ENCODE measurements at places on chromosomes 6 and 20. TPM values are rescaled to one million over a fixed set of nuclear protein-coding genes. Genes with fewer than 3 reads are reported as not detected.

Gene SLC22A3
- 0.26 TPM for total RNA-seq

- no peak for DNase-seq
Observed at GRCh38 chr6:9398071-9398766, 962.9 kb upstream of the SLC35B3 start.

- peak; percentile 42 for DNase-seq
Observed at GRCh38 chr6:140956571-140957369, 1176.0 kb upstream of the GJE1 start.

DNA sequence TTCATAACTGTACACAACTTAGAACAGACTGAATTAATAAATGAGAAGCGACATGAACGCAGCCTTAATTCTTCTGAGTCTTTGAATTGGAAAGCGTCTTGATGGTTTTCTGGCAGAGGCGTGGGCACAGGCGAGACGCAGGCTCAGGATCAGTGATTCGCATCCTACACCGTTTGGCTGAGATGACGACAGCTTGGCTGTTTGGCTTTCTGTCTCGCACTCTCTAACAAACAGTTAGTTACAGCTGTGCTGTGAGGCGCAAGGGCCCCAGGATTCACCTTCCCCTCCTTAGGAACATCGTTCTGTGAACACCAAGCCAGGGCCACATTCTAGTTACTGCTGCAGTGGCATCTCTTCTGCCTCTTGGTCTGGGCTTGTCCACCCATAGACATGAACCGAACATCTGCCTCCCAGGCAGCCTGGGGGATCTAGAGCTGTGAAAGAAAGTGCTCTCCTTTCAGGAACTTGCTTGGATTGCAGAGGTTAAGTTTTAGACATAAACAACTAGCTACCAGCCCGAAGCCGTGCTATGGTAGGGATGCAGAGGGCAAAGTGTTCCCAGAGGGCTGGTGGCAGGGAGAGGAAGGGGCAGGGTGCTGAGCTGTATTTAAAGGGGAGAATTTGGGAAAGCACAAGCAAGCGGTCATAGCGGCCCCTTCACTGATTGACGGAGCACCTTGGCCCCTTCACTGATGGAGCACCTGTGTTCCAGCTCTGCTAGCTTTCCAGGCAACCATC is 49.6 kb downstream of the TCP11 start:
- peak; percentile 6 for DNase-seq

DNA sequence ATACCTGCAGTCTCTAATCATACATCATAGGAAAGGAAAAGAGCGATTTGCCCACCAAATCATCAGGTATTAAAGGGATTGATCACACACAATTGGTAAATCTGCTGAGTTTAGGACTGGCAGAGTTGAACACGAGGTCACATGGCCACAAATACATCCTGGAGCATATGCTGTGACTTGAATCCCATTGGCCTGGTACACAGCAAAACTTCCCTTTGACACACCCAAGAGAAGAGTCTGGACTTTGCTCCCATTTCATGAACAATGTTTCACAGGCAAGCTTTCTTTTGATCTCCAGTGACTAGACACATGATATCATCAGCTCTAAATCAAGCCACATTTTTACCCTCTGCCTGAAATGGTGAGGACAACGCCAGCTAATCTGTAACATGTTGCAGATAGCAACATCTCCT is 117.9 kb downstream of the ISM1 start:
- DNase-seq: no peak

Gene FRK
- total RNA-seq: 0.33 TPM

Gene TTPAL
- total RNA-seq: 12.6 TPM

DNA sequence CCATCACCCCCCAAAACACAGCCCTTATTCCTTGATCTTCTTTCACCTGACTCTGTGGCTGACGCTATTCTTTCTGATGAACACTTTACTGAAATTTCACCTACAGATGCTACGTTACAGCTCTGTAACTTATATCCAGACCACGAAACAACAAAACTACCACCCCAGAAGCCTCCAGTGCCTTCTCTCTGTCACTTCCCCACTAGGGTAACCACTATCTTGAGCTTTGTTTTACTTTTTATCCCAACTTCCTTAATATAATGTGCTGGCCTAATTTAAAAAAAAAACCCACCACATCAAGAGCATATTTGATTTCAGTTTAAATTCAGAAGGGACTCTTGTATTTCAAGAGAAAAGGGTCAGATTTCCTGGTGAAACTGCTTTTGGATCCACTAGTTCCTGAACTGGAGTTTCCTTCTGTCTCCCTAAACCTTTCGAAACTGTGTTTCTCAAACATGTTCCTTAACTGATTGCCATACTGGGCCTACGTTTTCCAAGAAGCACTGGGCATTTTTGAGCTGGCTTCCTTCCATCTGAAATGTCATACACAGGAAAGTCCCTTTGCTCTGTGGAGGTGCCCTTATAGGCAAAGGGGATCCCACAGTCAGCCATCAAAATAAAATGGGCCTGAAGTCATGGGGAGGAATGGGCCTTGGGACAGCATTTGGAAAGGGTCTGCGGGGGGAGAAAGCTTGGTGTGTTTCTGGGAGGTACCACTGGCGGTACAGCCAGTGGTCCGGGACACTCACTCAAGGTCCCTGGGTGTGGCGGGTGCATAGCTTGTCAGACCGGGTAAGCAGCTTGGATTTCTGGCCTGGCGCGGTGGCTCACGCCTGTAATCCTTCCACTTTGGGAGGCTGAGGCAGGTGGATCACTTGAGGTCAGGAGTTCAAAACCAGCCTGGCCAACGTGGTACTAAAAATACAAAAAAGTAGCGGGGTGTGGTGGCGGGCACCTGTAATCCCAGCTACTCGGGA is 25.8 kb upstream of the RTF2 start:
- DNase-seq: no peak

DNA sequence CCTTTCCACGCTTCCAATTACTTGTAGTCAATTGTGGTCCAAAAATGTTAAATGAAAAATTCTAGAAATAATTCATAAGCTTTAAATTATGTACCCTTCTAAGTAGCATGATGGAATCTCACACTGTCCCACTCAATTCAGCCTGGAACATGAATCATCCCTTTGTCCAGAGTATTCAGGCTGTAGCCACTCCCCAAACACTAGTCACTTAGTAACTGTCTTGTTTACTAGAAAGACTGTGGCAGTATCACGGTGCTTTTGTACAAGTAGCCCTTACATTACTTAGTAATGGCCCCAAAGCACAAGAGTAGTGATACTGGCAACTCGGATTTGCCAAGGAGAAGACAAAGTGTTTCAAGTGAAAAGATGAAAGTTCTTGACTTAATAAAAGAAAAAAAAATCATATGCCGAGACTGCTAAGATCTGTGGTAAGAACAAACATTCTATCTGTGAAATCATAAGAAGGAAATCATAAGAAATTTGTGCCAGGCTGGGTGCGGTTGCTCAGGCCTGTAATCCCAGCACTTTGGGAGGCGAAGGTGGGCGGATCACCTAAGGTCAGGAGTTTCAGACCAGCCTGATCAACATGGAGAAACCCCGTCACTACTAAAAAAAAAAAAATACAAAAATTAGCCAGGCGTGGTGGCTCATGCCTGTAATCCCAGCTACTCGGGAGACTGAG is 168.5 kb upstream of the SIM1 start:
- peak; percentile 63 for DNase-seq

GRCh38 chr20:33561692-33562601 is 72.1 kb downstream of the CBFA2T2 start:
- peak; percentile 91 for DNase-seq

- DNase-seq: no peak
Observed at GRCh38 chr6:47197682-47198640, 111.7 kb downstream of the TNFRSF21 start.

DNA sequence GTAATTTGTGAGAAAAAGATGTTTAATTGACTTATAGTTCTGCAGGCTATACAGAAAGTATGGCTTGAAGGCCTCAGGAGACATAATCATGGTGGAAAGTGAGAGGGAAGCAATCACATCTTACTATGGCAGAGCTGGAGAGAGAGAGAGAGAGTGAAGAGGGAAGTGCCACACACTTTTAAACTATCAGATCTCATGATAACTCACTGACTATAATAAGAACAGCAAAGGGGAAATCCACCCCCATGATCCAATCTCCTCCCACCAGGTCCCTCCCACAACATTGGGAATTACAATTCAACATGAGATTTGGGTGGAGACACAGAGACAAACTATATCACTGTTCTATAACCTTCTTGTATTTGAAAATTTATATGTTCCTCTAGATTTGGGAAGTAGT is 117.2 kb upstream of the BMP5 start:
- no peak for DNase-seq

Gene DEFB119
- not detected for total RNA-seq

DNA sequence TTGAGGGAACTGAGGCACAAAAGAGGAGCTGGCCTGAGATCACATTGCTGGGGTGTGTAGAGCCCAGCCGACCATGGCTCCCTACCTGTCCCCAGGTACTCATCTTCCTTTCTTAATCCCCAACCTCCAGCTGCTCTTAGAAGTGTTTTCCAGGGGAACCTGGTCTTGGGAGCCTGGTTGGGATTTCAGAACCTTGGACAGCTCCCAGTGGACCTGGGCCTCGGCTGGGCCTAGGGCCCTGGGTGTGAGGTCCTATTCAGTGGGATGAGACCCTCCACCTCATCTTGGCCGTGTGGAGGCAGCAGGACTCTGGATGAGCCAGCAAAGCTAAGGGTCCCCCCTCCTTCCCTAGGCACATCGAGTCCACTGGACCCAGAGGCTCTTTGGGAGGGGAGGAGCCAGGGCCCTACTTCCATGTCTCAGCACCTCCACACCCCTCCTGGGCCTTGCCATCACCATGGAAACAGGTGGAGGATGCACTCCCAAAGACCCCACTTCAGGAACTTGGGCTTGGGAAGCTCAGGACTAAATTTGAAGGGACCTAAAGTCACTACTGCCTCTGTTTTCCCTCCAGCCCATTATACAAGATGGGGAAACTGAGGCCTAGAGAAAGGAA is 38.5 kb downstream of the DLGAP4 start:
- DNase-seq: peak; percentile 41

GRCh38 chr20:19742974-19743639 is 15.0 kb upstream of the RIN2 start:
- DNase-seq: no peak

Gene PRSS35
- total RNA-seq: 6.8 TPM

Gene ZNF831
- total RNA-seq: not detected

Gene PHACTR1
- total RNA-seq: 0.26 TPM

GRCh38 chr20:52071136-52071535 is 120.4 kb downstream of the ZFP64 start:
- DNase-seq: no peak

DNA sequence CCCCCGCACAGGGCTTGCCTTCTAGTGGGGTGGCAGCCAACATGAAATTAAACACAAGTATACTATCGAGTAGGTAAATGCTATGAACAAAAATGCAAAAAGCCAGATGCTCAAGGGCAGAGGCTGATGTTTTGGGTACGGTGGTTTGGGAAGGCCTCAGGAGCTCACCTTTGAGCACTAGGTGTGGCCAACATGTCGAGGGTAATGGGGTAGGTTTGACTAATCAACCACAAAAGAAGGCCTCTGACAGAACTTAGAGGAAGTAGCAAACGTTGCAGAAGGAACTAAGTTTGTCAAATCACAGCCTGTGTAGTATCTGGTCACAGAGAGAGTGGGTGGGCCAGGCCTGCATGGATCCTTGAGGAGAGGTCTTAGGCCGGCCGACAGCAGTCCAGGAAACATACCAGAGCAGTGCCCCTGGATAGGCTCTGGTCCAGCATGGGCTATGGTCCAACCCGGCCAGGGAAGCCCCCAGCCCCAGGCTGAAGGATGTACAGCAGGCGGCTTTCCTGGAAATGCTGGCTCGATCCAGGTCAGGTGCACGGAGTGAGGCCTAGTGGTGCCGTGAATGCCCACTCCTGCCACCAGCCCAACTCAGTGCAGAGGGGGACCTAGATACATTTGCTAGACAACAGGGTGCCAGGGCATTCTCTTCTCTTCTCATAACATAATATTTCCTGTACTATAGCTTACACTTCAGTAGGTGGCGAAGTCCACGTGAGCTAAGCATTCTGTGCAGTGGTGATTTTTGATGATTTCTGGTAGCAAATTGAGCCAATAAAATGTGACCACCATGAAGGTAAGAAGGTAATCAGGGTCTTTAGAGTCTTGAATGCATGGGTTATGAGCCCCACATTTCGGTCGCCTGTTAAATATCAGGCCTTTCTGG is 56.3 kb upstream of the CD93 start:
- no peak for DNase-seq

- DNase-seq: no peak
Observed at GRCh38 chr6:42095094-42095493, 44.8 kb downstream of the TAF8 start.

- DNase-seq: no peak
Observed at GRCh38 chr20:4682682-4683081, 39.0 kb upstream of the PRND start.

DNA sequence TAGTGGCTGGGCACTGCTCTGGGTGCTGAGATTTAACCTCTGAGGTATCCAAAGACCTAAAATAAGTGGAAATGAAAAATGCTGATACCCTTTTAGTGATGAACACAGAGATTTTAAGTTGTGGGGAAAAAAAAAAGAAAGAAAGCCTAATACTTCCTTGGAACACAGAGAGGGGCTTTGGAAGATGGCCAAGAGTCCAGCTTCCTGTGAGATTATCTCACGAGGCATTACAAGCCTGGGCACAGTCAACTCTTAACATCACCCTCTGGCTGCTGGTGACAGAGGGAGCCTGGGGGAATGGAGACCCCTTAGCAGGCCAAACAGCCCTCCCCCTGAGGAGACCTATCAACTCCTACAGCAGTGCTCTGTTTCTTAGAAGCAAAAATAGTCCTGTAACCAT is 19.7 kb downstream of the BTN2A1 start:
- no peak for DNase-seq

Gene SLC17A1
- not detected for total RNA-seq

- DNase-seq: no peak
Observed at GRCh38 chr6:136134268-136134667, 115.8 kb downstream of the MTFR2 start.

- DNase-seq: no peak
Observed at GRCh38 chr20:50042370-50043313, 59.9 kb downstream of the SNAI1 start.

Gene STX7
- total RNA-seq: 18.0 TPM

GRCh38 chr6:168841609-168842278 is 400.8 kb downstream of the SMOC2 start:
- DNase-seq: no peak

GRCh38 chr6:123802697-123803503 is 765 bp upstream of the NKAIN2 start:
- DNase-seq: peak; percentile 69
